Anterior cingulate cortex (tissue), 58 donors: ENCODE measurements at places on chromosomes 4 and X.

DNA sequence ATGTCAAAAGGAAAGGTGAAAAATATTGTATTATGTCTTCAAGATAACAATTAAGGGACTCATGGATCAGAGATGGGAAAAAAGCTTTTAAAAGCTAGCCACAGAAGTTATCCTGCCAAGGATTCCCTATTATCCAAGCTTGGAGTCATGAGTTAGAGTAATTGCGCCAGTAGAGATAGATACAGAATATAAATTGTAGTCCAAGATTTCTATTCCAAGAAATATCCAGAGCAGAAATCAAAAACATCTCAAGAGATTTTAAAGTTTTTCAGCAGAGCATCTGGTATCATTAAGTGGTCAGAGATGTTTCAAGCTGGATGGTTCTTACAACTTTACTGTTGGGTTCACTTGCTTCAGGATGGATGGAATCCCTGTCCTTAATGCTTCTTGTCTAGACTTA lies 186.7 kb downstream of the PCDH18 start:
- DNase-seq, result no peak

DNA sequence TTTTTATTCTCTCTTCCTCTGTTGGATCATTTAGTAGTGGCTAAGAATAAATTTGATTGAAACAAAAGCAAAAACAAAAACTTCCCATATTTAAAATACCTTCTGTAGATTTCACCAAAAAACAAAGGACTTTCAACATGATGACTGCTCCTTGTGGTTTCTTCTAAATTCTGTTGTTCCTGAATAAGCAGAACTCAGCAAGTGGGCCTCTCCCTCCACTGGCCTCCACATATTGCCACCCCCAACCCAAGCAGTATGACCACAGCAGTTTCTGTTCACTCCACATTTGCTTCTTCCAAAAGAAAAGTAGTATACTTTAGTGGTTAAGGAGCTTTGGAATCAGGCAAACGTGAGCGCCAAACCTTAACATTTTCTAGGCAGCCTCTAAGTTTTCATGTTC lies 114.7 kb downstream of the COX18 start:
- no peak for DNase-seq

GRCh38 chrX:11059933-11060332 lies 51.2 kb upstream of the HCCS start:
- DNase-seq, result no peak

DNA sequence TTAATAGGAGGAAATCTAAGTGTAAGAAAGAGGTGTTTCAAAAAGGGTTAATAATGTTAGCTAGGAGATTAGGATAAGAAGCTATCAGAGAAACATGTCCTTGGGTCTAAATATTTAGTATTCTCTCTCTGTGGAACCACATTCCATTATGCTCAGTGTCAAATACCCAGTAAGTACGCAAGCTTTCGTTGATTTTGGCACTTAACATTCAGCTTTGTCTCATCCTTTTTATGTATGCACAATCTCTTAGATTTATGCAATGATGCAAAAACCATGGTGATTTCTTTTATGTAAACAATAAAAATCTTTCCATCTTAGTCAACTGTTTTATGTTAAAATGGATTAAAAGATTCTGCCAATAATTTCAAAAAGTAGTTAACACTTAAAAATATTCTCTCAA lies 129.2 kb downstream of the KLHL13 start:
- no peak for DNase-seq

DNA sequence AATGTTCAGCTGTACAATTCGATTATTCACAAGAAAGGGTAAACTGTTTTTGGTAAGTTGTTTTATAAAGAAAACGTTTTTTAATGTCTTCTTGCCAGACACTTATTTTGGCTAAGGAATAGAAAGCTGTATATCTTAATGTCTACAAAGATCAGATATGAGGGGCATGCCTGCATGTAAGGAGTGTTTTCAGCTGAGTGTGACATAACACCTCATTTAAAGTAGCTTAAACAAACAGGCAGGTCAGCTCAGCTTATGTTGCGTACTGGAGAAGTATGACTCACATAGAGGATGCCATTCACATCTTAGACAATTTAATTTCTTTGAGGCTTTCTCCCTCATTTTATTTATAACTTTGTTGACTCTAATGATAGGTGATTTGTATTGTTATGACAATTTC lies 30.4 kb downstream of the LAMTOR3 start:
- no peak for DNase-seq

DNA sequence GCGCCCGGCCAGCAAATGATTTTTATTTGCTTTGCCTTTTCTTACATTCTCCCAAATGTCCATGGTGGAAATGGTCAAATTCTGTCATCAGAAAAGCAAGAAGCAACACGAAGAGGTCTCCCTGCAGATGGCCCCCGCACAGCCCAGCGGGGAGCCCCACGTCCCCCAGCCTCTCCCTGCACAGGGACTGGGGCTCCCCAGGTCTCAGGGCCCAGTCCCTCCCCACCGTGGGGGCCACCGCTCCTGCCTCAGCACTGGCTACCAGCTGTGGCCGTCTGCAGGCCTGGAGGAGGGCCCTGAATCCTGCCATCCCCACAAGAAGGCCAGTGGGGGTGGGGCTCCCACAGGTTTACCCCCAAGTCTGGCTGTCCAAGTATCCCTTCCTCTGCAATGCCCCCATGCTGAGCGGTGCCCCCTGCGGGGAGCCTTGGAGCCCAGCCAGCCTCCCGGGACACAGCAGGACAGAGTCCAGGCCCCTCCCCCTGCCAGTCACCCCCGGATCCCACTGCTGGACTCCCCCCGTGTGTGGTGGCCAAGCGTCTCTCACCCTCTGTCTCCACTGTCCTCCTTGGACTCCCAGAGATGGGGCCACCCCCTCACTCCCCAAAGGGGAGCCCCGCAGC lies 38.2 kb upstream of the ADRA2C start:
- no peak for DNase-seq

DNA sequence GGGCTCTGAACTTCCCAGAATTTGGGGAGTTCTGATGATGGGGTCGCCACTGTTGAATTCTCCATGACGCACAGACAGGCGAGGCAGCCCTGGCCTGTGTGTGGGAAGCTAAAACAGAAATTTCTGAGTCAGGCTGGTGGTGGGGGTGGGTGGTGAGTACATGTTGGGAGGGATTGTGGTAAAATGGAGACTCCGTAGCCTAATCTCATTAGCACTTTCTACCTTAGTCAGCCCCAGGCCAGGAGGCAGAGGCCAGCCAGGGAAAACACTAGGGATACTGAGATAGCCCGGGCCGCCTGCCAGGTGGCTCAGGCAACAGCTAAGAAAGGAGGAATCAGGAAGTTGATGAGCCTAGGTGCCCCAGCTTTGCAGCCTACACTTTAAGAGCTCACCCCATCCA lies 39.3 kb upstream of the NHSL2 start:
- DNase-seq, result no peak
